HT1080 (cell line): ENCODE measurements at places on chromosomes 13 and 19. TPM values are rescaled to one million over a fixed set of nuclear protein-coding genes. Genes with fewer than 3 reads are reported as not detected.

KIRREL2 gene
- not detected in 2 replicates for total RNA-seq

PLK5 gene
- not detected in 2 replicates for total RNA-seq

GRCh38 chr19:6383188-6383587, 7.5 kb upstream of the PSPN start:
- no peak for DNase-seq

GRCh38 chr13:60043262-60043661, 120.5 kb downstream of the DIAPH3 start:
- DNase-seq = no peak

DNA sequence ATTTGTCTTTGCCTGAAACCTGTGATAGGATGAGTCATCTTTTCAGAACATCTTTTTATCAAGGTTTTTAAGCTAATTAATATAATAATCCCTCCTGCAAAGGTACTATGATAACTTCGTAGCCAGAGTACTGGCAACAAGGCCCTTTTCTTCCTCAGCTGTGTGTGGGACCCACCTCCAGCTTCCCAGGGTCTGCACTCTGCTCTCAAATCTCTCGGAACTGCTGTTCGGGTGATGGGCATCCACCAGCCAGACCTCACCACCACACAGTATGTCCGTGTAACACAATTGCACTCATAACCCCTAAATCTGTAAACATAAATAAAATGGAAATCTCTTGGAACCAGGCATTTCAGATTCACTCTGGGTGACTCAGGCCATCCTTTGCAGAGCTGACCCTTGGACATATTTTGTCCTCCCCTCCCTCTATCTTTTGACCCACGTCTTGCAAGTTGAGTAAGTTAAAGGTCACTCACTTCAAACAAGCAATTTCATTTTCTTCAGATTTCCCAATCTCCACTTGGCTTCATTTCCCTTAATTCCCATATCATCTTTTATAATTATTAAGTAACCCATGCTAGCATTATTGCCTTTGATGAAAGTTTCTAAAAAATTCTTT, 29.5 kb downstream of the COL4A1 start:
- DNase-seq = no peak

DNA sequence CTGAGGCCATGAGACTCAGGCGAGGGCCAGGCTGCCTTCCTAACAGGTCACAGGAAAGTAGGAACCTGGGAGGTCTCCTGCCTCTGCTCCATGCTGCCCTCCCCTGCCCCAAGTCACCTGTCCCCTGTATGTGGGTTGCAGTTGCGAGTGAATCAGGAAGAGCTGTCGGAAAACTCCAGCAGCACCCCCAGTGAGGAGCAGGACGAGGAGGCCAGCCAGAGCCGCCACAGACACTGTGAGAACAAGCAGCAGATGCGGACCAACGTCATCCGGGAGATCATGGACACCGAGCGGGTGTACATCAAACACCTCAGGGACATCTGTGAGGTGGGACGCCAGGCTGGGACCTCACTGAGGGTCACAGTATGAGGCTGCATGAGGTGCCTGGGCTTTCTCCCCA, 22.8 kb upstream of the C1QTNF9 start:
- DNase-seq = no peak

GRCh38 chr19:30314056-30314804, 58.0 kb upstream of the ZNF536 start:
- DNase-seq = no peak

- DNase-seq = no peak
Measured at GRCh38 chr13:45406421-45406820, 11.8 kb downstream of the SLC25A30 start.

- DNase-seq = no peak
Measured at GRCh38 chr19:4536798-4537197, 1.8 kb upstream of the PLIN5 start.
